Stimulated activated CD4-positive, alpha-beta T cell treated with anti-CD3 and anti-CD28 coated beads, Interleukin-1b, Interleukin-23, amount 100 ng/mL, for 24 hours (primary cell): ENCODE measurements at places on chromosomes 2 and 18.

- no peak for DNase-seq
These were observed 3.6 kb downstream of the USP39 start for GRCh38 chr2:85619617-85620016.

DNA sequence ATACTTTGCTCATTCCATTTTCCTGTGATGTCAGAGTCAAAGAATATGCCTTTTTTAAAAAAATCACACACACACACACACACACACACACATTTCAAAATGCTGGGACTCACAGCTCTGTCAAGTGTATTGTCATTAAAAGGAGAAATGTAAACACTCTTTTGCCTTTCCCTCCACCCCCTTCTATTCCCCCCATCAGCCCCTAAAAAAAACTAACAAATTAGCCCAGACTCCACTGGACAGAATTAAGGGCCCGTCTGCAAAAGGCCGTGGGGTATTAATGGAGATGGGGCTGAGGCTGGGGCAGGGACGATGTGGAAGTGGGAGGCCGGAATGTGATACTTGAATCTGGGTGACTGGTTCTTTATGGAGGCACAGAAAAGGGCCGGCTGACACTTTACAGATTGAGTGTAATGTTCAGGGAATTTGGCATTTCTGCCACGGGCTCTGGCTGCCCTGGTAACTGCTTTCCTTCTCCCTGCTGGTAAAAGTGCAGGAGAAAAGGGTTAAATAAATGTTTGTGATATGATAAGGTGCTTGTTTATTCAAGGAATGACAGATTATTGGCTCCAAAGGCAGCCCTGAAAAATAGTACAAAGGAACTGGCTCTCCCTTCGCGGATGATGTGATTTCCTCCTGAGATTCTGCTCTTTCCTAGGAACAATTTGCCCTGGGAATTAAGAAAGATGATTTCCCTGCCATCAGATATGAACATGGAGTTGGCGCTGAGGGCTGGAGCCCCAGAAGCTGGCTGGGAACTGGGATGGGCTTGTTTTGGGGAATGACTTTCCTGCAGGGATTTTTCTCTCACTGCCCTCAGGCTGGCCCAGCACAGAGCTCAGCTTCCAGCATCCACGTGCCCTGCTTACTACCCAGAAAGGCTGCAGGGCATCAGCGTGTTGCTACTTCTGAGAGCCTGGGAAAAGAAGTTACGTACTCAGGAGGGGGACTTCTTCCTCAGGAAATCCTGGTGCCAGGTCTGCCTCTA is 52.8 kb upstream of the CTAGE1 start:
- DNase-seq = no peak

GRCh38 chr2:6934345-6934744 is 17.1 kb downstream of the RNF144A start:
- DNase-seq = no peak

GRCh38 chr2:102331311-102331980 is 20.1 kb downstream of the IL1RL1 start:
- no peak for DNase-seq

GRCh38 chr18:36398419-36398818 is 100.9 kb downstream of the FHOD3 start:
- DNase-seq = no peak

- DNase-seq = no peak
These were observed 42.5 kb downstream of the SCTR start for GRCh38 chr2:119481501-119482455.

- no peak for DNase-seq
These were observed 211.7 kb upstream of the LRATD1 start for GRCh38 chr2:14420851-14421250.

DNA sequence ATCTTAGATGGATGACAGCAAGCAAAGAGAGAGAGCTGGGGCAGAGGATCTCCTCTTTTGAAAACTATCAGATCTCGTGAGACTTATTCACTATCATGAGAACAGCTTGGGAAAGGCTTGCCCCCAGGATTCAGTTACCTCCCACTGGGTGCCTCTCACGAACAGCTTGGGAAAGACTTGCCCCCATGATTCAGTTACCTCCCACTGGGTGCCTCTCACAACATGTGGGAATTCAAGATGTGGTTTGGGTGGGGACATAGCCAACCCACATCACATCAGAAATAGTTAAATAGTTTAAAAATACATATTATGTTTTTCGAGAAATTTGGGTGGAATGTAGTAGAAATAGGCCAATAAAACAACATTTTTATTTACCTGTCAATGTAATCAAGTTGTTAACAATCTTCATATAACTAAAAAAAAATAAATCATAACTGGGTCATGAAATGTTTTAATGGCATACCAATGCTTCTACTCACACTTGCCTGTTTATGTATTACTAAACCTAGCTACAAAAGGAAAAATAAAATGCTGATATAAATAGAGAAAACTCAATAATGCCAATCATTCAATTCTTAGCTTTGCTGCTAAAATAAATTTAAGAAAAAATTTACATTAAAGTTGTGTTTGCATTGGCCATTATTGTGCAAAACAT is 608.9 kb downstream of the SUCLG1 start:
- no peak for DNase-seq

- DNase-seq = no peak
These were observed 57.8 kb downstream of the FASTKD2 start for GRCh38 chr2:206823178-206823577.

DNA sequence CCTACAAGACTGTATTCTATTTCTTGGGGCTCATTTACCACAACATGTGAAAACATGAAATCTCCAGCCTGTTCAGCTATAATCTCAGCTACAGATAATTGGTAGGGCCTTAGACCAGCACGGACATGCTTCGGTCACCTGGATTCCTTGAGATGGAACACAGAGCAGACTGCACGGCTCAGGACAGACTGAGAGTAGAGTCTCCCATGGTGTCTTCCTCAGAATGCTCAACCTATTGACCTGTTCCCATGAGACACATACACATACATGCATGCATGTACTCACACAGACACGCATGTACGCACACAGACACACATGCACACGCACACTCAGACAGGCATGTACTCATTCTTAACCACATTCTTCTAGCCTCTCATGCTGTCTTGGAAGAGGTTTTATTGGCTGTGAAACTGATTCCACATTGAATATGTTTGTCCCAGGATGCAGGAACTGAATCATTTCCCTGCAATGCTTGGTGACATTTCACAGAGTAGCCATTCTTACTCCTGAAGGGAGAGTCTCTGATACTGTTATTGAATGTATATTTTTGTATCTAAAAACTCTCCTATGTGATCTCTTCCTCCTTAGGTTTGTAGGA is 23.5 kb upstream of the BZW1 start:
- no peak for DNase-seq

- DNase-seq = peak; percentile 35
These were observed 109.9 kb upstream of the CAB39 start for GRCh38 chr2:230602562-230603230.

DNA sequence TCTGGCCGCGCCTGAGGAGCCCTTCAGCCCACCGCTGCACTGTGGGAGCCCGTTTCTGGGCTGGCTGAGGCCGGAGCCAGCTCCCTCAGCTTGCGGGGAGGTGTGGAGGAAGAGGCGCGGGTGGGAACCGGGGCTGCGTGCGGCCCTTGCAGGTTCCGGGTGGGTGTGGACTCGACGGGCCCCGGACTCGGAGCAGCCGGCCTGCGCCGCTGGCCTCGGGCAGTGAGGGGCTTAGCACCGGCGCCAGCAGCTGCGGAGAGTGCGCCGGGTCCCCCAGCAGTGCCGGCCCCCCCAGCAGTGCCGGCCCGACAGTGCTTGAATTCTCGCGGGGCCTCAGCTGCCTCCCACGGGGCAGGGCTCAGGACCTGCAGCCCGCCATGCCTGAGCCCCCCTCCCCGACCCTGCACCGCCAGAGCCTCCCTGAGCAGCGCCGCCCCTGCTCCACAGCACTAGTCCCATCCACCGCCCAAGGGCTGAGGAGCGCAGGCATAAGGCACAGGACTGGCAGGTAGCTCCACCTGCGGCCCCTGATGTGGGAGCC is 534.2 kb downstream of the ZNF804A start:
- no peak for DNase-seq

- DNase-seq = no peak
These were observed 5.0 kb upstream of the DGKD start for GRCh38 chr2:233349005-233349998.

- no peak for DNase-seq
These were observed 69.8 kb upstream of the TANK start for GRCh38 chr2:161090411-161090810.

DNA sequence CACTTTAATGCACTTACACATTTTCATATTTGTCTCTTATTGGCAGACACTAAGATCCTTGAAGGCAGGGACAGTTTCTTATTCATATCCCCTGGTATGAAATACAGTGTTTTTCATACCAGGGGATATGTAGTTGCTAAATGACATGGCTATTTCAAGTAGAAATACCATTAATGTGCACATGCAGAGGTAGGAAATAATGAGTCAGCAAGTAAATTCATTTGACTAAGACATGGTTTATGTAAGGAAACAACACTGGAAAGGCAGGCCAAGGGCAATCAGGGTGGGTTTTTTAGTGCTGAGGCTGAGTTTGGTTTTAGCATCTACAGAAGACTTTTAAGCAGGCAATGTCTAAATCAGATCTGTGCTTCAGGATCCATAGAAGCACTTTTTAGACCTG is 155.9 kb downstream of the WDPCP start:
- no peak for DNase-seq

GRCh38 chr2:26530240-26530540 is 52.3 kb upstream of the OTOF start:
- DNase-seq = no peak

- DNase-seq = no peak
These were observed 170.7 kb downstream of the TTC32 start for GRCh38 chr2:19731037-19731436.

DNA sequence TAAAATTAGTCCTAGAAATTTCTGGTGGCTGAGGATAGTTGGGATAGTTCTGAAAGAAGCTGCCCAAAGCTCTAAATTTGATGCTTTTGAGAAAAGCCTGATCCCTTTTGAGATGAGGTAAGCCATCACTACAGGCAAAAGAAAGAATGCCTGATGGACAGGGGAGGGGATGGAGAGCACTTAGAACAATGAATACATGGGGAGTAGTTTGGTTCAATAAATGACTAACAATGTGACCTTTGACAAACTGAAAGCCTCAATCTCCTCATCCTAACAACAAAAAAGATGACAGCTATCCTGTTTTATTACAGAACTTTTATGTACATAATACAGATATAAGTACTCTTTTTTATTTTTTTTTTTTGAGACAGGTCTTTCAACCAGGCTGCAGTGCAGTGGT is 42.7 kb downstream of the GFPT1 start:
- no peak for DNase-seq

- DNase-seq = no peak
These were observed 74.3 kb upstream of the CYRIA start for GRCh38 chr2:16739778-16740581.

DNA sequence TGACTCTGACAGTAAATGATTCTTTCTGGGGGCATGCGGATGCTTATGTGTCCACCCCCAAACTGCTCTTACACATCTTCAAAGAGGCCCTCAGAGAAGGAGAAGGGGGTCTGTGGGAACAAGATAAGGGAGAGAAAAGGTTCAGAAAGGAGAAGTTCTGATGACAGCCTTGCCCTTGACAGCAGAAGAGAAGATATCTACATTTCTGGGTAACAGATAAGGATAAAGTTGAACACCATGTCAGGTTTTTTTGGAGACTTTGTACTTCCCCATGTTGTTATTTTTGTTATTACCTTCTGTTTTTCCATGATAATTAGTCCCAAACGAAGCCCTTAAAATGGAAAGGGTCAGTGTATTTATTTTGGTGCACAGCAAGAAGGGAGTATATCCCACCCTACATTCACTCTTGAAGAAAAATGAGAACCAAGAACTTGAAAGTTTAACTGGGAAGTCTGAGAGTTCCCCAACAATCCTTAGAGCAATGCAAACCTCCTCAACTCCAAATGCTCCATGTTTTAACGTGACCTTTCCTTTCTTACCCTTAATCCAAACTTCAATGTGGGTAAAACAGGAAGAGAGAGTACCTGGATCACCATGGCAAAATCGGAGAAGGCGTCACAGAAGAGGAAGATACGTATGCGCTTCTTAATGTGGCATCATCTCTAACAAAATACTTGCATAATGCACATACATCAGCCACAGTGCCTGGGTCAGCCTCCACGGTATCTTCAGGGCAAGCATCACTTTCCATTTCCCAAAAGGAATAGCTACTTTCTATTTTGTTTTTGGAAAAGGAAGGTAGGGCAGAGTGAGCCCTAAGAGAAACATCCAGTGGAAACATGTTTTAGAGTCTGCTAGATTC is 264.6 kb upstream of the STON1 start:
- DNase-seq = no peak

GRCh38 chr18:7754258-7754657 is 187.1 kb downstream of the PTPRM start:
- DNase-seq = no peak

GRCh38 chr2:97718051-97718882 is 4.9 kb downstream of the ZAP70 start:
- no peak for DNase-seq

DNA sequence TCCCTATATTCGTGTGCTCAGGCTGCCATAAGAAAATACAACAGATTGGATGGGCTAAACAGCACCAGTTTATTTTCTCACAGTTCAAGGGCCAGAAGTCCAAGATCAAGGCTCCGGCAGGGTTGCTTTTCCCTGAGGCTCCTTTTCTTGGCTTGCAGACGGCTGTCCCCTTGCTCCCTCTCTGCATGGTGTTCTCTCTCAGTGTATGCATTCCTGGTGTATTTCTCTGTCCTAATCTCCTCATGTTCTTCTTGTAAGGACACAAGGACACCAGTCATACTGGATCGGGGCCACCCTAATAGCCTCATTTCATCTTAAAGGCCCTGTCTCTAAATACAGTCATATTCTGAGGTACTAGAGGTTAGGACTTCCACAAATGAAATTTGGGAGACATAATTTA is 62.6 kb upstream of the SLC16A14 start:
- no peak for DNase-seq
